ENCODE measurements at places on chromosomes 7 and 10.

- DNase-seq: no peak
Measured at GRCh38 chr10:43971981-43972380, 323.3 kb upstream of the ZNF32 start.

GRCh38 chr10:20521186-20521585, 375.9 kb downstream of the NEBL start:
- no peak for DNase-seq

DNA sequence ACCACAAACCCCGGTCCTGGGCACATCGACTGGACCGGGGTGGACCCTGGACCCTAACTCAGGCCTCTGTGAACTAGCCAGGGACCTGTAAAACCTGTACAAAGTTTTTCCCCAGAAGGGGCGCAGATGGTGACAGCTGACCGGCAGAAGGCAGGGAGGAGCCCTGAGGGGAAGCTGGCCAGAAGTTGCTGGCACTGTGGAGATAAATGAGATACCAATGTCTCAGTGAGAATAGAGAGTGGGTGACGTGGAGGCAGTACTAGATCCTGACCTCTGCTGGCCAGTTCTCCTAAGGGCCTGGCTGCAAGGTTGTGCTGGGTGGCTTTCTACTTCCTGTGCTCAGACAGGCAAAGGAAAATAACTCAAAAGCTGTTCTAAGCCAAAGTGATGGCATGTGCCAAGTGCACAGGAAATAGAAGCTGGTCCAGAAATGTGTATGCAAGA, 10.6 kb upstream of the TSPAN14 start:
- DNase-seq: peak; percentile 22

- no peak for DNase-seq
Measured at GRCh38 chr10:131652438-131653139, 248.2 kb upstream of the PPP2R2D start.

- no peak for DNase-seq
Measured at GRCh38 chr7:15041226-15041625, 138.7 kb upstream of the DGKB start.

DNA sequence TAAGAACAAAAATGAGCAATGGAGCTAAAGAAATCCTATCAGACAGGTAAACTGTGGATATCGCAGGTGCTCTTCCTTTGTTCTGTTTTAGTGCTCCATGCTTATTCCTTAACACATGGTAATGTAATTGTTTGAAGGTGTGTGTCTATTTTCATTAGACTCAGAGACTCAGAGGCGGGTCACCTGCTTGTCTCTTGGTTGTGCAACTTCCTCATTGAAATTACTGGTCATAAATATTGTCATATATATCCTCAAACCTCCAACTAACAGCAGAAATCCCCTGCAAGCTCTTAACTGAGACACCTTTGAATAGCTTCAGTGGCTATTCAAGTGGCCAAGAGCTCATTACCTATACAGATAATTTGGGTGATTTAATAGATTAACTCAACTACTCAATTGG, 177.2 kb downstream of the PTN start:
- no peak for DNase-seq

GRCh38 chr10:59079386-59080226, 96.8 kb upstream of the PHYHIPL start:
- peak; percentile 37 for DNase-seq

DNA sequence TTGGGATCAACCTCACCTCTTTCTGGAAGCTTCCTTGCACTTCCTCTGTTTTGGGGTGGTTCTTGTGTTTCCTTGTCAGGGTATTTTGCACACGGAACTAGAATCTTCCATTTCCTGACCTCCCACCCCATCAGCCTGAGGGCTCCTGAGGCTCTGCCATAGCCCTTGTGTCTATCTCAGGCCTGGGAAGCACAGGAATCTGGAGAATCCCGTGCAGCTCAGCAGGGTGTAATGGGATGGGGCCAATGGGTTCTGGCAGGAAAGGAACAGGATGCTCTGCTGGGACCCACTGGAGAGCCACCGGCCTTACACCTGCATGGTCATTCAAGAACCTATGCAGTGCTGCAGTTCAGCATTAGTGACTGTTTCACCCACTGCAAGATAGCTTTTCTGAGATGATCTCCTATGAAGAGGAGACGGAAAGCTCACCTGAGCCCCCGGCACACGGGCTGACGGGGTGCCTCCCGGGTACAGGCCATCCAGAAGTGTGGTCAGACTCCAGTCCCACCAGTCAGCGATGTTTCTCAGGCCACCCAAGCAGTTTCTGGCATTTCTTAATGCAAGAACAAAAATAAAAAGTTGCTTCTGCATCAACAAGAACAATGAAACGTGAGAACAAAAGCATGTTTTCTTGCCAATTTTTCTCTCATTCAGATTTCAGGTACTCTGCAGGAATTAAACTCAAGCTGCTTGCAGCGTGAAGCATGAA, 133.2 kb downstream of the PKD1L1 start:
- DNase-seq: no peak

Data from amniotic epithelial cell (primary cell).